ENCODE measurements at places on chromosomes 1 and 21.

DNA sequence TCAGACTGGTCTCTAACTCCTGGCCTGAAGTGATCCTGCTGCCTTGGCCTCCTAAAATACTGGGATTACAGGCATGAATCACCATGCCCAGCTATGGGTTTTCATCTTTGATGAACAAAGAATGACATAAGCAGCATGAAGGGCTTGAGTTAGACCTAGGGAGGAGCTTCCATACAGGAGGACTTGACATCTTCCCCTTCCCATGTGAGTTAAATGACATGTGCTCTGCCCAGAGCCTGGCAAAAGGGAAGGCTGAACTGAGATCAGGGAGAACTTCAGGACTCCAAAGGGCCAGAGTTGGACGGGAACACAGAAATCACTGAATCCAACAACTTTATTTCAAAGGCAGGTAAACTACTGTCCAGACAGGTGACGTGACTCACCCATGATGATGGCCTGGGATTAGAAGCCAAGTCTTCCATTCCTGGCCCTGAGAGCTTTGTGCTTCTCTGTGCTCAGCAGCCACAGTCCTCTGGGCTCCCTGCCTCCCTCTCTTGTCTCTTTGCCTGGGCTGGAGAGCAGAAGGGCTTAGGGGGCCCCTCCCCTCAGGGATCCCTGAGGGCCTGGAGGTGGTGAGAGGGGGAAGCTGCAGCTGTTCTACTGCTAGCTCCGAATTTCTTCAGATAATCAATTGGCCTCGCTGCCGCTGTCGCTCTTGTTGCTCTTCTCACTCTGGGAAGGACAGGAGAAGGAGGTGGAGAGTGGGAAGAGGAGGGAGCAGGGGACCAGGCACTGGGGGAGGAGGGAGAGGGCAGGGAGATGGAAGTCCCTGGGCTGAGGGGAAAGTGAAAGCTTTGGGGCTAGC lies 7.6 kb downstream of the NHLH1 start:
- DNase-seq: no peak

DNA sequence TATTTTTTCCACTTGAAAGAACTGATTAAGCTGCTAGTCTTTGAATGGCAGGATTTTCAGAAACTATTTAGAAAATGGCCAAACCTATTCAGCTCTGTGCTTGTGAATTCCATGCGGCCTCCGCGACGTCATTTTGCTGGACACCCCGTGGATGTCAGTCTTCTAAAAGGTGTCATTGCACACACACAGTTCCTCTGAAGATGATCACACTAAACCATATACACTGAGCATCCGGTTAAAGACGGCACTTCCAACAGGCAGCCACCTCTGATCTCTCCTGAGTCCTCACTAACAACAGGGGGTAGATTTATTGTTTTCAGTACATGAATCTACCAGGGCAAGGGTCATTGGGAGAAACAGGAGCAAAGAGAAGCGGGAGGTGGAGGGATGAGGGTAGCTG lies 9.1 kb downstream of the CFAP74 start:
- DNase-seq: no peak

DNA sequence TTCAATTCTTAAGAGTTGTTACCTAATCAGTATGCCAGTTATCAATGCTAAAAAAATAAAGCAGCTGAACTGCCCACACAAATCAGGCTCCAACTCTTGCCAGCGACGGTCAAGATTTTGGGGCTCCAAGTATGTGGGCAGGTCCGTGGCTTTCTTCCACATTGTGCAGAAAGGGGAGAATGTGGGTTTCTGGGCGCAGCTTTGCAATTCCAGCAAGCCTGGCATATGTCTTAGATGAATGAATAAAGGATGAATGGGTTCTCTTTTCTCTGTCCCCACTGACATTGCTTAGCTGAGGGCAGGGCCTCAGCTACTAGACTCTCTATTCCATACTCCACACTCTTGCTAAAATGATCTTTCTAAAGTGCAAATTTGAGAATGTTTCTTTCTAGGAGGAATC lies 42.4 kb downstream of the NENF start:
- DNase-seq: no peak

GRCh38 chr1:87169263-87169910 lies 159.3 kb upstream of the LMO4 start:
- no peak for DNase-seq

GRCh38 chr1:214453109-214453722 lies 98.2 kb downstream of the PTPN14 start:
- DNase-seq: no peak

GRCh38 chr1:245234217-245235081 lies 79.7 kb downstream of the KIF26B start:
- DNase-seq: no peak

DNA sequence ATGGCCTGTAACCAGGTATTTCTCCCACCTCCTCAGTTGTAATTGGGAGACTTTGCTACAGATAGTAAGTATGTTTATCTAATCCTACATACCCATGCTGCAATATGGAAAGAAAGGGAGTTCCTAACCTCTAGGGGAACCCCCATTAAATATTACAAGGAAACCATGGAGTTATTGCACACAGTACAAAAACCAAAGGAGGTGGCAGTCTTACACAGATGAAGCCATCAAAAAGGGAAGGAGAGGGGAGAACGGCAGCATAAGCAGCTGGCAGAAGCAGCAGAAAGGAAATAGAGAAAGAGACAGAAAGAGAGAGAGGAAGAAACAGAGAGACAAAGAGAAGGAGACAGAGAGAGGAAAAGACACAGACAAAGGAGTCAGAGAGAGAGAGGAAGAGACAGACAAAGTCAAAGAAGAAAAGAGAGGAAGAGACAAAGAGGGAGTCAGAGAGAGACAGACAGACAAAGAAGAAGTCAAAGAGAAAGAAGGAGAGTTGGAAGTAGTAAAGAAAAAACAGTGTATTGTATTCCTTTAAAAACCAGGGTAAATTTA lies 142.9 kb downstream of the FASLG start:
- DNase-seq: no peak

DNA sequence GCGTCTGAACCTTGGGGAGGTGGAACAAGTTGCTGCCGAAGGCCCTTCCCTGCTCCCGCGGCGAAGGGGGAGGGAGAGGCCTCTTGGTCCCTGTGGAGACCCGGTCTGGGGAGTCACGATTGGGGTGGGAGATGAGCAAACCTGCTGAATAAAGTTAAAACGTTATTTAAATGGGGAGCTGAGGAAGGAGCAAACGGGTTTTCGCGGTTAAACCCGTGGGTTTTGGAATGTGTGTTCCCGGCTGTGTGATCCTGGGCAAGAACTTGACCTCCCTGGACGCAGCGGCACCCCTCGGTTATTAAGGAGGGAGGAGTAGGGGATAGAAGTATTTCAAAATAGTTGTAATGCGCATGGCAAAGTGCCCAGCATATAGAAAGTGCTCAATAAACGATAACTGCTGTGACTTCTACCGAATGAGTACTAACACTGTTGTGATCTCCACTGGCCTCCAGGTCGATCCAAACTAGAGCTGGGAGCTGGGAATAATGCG lies 3.4 kb downstream of the FAM110D start:
- no peak for DNase-seq

DNA sequence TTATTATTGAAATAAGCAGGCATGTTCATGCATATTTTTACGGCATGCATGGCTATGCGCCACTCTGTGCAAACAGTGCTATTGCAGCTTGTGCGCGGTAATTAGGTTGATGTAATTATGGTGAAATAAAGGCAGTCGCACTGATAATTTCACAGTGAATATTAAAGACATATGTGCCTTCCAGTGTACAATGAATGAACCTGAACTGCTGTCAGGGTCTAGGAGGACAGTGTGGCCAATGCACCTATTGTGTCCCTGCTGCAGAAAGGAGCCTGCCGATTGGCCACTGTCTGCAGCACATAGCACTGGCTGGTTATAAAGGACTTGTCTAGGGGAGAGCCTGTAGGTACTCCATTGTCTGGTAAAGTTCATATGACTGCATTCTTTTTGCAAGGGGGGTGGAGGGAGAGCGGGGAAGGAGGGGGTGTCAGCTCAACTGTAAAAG lies 340.4 kb downstream of the USP25 start:
- DNase-seq: no peak

DNA sequence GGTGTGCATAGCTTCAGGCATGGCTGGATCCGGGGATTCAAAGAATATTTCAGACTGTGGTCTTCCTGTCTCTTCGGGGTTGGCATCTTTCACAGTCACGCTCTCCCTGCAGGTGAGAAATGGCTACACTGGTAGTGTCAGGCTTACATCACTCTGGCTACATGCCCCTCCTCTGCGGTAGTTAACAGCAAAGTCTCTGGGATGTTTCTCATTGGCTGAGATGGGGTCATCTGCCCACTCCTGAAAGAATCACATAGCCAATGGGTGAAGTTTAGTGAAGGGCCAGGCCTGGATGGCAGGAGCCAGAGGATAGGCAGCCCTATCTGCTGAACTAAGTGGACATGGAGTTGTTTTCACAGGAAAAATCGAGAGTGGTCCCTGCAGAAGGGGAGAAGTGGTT lies 356.5 kb downstream of the MATN1 start:
- DNase-seq: no peak

Measured in suprapubic skin (tissue), 4 donors.